ENCODE measurements at places on chromosomes 13 and 19.

DNA sequence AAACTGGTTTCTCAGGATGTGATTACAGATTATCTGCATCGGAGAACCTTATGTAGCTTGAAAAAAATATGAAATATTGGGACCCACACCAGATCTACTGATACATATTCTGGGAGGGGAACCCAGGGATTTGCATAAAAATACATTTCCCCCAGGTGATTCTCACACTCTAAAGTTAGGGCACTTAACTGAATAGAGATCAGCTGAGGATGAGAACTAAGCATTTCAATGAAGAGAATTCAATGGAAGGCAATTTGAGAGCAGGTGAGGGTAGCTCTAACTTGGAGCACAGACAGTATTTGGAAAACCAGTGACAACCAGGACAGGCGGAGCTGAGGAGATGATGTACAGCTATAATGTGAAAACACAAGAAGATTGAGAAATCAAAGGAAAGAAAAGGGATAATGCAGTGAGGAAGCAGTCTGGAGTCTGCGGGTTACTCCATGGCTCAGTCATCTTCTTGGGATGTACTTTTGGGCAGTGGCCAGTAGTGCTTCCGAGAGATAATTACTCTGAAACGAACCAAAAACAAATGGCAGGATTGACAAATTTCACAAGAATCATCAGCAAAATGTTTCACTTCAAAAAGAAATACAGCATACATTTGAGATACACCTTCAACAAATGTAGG, 6.1 kb upstream of the OXGR1 start:
- no peak for DNase-seq

DNA sequence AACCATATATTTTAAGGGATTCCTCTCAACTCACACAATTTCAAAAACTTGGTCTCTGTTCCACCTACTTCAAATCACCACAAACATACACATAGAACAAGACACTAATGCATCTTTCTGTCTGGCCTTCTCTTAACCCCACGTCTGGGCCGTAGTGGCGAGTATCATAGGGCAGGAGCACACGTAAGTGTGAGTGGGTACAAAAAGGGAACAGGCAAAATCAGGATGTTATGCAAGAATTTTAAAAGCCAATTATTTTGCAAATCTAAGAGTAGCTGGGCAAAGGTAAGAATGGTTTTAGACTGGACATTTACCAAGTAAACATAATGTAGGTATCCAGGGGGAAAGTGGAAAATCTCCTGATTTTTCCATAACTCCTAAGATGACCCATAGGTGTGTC, 35.1 kb downstream of the MTMR6 start:
- no peak for DNase-seq

DNA sequence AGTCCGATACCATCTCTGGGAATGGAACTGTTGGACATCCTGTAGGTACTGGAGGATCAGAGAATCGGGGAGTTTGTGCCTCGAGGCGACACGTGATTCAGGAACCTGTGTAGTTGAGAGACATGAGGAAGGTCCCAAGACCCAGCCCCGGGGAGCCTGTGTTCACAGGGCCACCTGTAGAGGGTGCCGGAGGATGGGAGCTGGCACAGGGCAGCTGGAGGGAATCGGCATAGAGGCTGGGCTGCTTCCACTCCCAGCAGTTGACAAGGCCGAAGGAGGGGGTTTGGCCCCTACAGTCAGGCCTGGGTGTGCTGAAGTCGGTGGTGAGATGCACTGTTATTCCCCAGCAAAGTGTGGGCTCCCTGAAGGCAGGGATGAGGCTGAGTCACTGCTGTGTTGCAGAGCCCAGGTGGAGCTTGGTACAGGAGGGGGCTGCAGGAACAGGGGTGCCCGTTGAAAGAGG, 2.5 kb upstream of the ISYNA1 start:
- peak; percentile 45 for DNase-seq

DNA sequence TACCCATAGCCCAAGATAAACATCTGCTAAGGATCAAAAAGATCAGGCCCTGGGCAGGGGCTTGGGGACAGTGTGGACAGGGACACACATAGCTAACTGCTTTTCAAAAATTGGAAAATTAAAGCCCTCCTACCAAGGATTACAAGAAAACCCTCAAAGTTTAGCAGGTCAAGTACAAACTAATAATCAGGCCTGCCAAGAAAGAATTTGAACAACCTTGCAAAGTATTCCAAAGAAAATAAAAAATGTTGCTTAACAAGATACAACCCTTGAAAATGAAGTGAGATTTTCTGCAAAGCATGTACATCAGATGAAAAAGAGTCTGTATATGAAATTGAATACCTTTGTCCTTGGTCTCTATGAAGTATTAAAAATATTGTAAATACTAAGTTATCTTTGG, 67.3 kb downstream of the KLF12 start:
- DNase-seq = no peak

GRCh38 chr19:48631225-48631624, 6.0 kb downstream of the DBP start:
- DNase-seq = no peak

DNA sequence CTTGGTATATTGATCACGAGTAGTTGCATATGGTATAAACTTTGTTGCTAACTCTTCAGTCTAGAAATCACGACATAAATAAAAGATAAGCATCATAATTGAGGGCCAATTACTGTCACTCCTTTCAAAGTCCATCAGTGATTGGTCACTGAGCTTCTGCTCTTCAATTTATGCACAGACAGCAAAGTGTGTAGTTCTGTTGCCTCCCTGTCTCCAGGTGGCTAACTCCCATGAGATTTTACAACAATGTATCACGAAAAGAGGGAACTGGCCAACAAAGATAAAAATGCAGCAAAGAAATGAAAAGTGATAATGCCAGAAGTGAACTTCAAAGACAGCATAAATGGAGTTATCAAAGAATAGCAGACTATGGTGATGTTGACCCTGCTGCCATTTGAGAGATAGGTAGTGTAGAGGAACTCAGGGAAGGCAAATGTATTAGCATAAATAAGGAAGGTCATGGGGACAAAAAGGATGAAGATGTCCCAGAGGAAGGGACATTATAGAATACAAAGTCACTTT, 12.7 kb upstream of the TNFSF14 start:
- no peak for DNase-seq

DNA sequence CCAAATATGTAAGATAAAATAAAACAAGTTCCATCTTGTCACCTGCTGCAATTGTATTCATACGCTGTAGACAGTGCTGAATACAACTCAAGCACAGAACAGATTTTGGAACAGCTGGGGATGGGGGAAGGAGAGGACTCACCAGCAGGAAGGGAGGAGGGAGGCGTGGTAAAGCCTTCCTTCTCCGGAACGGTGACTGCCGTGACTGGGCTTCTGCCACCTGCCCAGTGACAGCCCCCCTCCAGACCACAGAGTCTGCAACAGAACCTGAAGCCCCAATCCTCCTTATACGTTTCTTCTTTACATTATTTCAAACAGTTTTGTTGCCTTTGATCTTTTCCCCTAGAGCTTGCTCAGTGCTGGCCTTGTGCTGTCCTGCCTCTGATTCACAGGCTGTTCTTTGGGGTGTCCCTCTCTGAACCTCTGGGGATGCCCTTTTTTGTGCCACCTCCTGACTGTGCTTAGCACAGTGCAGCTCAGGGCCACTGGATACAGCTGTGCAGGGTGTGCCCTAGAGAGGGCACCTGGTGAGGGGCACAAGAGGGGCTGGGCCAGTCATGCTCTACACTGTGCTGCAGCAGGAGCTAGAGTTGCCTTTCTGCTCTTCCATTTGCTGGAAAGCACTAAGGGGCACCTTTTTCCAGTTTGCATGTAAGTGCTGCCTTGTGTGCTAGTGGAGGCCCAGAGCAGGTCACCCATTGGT, 213.0 kb downstream of the ZIC5 start:
- DNase-seq = no peak

GRCh38 chr13:43830497-43830881, 43.7 kb upstream of the ENOX1 start:
- no peak for DNase-seq

DNA sequence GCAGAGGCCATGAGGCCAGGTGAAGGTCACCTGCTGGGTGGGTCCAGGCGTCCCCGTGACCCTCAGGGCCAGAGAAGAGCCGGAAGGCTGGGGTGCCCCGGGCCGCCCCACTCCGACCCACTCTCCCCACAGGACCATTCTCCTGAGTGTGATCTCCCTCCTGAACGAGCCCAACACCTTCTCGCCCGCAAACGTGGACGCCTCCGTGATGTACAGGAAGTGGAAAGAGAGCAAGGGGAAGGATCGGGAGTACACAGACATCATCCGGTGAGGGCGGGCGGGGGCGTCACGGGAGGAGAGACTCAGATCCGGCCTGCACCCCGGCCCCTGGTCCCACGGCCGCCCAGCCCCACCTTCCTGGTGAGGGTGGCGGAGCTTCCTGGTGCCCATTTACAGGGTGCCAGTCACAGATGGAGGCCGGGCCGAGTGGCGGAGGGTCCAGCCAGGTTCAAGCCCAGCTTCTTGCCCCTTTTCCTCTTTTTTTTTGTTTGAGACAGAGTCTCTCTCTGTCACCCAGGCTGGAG, 5.4 kb downstream of the CDC34 start:
- no peak for DNase-seq
